Fibroblast of the aortic adventitia (primary cell): ENCODE measurements at places on chromosomes 2 and 18. TPM values are rescaled to one million over a fixed set of nuclear protein-coding genes. Genes with fewer than 3 reads are reported as not detected.

- no peak for DNase-seq
These were observed 4.4 kb upstream of the KCNIP3 start for GRCh38 chr2:95292623-95293260.

DNA sequence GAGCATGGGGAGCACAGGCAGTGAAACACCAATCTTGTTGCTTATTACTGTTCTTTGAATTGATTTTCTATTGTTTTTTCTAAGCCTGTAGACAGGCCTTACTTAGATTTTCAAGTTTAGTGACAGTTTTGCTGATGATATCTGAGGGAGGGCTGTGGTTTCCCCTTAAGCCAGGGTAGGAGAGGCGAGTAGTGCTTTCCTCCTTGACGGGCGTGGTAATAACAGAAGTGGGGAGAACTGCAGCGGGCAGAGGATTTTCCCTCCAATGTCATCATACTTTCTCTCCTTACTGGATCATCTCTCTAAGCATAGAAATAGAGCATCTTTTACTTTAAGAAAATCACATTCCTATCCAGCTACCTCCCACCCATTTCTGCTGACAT lies 314.4 kb downstream of the ALK start:
- DNase-seq, result no peak

DNA sequence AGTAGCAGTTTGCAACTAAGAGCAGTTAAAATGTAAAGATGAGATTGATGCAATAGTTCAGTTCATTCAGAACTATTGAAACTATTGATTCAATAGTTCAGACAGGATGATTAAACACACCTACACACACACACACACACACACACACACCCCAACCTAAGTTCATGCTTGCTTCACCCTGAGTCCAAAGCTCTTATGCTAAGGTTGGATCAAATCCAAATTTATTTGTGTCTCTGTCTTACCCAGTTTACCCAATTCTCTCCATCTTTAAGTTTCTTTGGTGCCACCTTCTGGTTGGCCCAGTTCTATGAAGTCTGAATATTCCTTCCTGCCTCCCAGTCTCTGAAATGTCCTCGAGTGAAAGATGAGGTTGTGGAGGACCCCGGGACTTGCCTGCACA lies 5.1 kb downstream of the SERPINB8 start:
- DNase-seq, result peak; percentile 41

Gene ZNF396
- total RNA-seq, result 2.0 and 2.4 TPM in 2 replicates

Gene ERBB4
- 0.16 and 5.8 TPM in 2 replicates for total RNA-seq

Gene SP140L
- 13.7 and 16.0 TPM in 2 replicates for total RNA-seq

Gene NCKAP5
- 1.7 and 4.4 TPM in 2 replicates for total RNA-seq

Gene GAREM1
- total RNA-seq, result 2.4 and 5.5 TPM in 2 replicates
